ENCODE measurements at places on chromosomes 4 and X.

DNA sequence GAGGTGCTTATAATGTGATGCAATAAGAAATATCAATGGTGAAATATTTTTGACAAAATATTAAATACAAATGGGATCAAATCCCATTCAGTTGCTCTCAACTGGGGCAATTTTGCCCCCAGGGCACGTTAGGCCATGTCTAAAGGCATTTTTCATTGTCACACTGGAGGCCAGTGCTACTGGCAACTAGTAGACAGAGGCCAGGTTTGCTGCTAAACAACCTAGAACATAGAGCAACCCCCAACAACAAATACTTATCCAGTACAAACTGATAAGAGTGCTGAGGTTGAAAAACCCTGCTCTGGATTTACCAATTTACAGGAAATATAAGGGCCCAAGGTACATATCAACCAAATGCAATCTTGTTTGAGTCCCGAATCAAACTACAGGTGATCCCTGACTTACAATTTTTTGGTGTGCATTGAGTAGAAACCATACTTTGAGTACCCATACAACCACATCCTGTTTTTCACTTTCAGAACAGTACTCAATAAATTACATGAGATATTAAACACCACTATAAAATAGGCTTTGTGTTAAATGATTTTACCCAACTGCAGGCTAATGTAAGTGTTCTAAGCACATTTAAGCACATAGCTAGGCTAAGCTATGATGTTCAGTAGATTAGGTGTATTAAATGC is 237.5 kb downstream of the HNRNPD start:
- DNase-seq = no peak
- no peak overlapping the region for H3K4me3 ChIP-seq
- no peaks in the 10 kb centered on the region for H3K36me3 ChIP-seq

GRCh38 chr4:85260064-85260463 is 214.9 kb upstream of the ARHGAP24 start:
- no peak overlapping the region for H3K4me3 ChIP-seq
- no peaks in the 10 kb centered on the region for H3K4me1 ChIP-seq
- no peak for DNase-seq
- H3K27ac ChIP-seq = no peak overlapping the region

DNA sequence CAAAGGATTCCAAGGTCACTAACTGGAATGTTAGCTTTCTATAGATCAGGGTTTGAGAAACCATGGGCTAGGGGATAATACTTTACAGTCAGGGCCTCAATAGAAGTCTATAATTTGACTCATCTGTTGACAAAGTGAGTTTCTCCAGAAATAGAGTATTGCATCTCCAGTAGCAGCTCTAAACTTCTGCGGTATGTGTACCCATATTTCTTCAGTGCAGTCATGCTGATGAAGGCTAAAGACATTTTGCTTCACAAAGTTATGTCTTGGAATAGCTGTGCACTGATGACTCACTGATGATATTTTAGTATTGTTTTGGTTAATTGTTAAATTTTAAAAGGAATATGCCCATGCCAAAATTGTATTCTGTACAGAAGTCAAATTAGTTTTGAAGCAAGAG is 464.9 kb upstream of the AMOT start:
- no peak overlapping the region for H3K27ac ChIP-seq
- no peak overlapping the region for H3K4me3 ChIP-seq

- H3K4me3 ChIP-seq = no peak overlapping the region
- DNase-seq = no peak
- no peaks in the 10 kb centered on the region for H3K4me1 ChIP-seq
- no peaks in the 10 kb centered on the region for H3K27me3 ChIP-seq
These were observed 29.8 kb upstream of the ZFP42 start for GRCh38 chr4:187965726-187966125.
